Peyer's patch (tissue), 4 donors: ENCODE measurements at places on chromosomes 3 and 15.
A peak's percentile ranks its signal among the peaks of the same experiment; 100 is the strongest.

DNA sequence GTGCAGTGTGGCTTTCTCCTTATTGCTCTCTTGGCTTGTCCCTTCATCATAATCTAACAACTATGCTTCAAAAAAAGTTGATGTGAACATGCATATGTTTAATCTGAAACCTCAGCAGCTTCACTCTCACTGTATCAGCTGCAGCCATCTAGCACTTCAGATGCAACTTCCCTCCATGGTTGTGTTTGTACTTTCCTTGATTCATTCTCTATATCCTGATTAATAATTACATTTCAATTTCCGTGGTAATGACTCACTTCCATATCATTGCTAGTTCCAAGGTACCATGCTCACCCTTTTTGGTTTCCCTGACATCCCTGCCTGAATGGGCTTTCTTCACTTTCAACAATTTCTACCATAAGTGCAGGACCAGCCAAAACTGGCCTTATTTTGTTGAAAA is 51.2 kb downstream of the MDFIC2 start:
- DNase-seq: no peak

- no peak for DNase-seq
Observed at GRCh38 chr3:155334914-155335723, 41.6 kb upstream of the STRIT1 start.

DNA sequence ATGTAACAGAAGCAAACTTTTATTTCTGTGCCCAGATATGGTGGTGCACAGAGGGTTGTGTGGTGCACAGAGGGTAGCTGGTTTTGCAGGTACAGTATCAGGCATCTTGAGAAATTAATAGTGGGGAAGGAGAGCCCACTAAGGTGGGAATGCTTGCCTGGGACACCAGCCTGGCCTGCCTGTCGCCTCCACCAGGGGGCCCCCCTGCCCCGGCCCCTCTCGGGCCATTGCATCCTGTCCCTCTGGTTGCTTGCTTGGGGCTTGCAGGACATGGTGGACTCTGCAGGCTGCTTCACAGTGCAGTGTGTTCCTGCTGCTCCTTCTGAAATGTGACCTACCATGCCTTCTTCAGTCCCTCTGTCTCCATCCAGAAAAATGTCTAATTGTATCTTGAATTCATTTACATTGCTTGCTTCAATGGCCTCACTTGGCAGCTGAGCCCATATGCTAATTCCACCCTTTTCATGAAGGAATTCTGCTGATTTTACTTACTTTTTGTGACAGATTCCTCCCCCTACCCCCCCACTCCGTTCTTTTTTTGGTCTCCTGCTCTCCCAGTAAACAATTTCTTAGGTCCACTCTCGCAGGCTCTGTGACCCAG is 73.6 kb downstream of the EEFSEC start:
- no peak for DNase-seq

DNA sequence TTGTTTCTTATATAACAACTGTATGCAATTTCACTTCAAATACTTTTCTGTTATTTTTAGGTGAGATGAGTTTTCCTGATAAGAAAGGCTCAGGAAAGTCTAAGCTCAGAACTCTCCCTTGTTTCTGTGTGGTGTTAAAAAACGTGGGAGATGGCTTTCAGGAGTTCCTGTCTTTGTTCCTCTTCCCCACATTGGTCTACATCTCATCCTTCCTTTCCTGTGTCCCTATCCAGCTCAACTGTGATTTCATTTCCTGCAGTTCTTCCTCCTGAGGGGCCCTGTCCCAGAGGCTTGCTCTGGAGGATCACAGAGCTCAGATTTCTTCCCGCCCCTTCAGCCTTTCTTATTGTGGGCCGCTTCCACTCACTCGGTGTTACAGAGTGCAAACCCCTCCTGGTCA is 11.2 kb downstream of the SEC13 start:
- no peak for DNase-seq

DNA sequence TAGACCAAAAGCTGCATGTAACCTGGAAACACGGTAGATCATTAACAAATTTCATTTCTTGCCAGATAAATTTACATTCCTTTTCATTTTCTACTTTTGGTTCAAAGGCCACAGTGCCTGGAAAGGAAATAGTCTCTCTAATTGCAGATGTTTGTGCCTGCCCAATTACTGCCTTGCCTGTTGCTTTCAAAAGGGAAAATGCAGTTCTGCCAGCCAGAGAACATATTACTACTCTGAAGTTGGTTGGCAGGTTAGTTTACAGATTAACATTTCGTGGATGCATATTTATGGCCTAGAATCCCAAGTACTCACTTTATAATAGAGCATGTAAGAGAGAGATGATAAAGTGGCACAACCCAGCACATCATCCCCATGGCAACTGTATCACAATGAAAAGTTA is 124.3 kb upstream of the LRRC3B start:
- DNase-seq: no peak

DNA sequence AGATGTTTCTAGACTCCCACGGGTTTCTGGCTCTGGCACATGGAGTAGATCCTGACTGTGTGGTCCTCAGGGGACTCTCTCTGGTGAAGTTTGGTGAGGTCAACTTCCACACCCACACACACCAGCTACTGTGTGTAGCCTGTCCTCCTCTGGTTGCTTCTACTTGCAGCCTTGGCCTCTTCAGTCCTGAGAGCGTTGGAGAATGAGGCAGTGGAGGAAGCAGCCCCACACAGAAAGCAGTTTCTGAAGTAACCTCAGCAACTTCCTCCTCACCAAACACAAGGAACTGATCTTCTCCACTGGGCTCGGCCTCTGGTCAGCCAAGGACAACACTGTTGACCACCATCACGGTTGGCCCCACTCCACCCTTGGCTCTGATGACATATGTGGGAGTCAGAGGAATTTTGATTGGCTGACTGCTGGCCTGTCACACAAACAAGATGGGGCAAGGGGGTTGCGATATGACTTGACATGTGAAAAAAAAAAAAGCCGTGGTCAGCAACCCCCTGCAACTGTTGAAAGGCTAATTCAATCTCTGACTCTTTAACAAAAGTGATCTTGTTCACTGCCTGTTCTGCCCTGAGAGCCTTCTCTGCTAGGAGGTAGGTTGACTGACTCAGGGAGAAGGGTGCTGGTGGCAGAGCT is 19.6 kb downstream of the CD86 start:
- peak; percentile 62 for DNase-seq

DNA sequence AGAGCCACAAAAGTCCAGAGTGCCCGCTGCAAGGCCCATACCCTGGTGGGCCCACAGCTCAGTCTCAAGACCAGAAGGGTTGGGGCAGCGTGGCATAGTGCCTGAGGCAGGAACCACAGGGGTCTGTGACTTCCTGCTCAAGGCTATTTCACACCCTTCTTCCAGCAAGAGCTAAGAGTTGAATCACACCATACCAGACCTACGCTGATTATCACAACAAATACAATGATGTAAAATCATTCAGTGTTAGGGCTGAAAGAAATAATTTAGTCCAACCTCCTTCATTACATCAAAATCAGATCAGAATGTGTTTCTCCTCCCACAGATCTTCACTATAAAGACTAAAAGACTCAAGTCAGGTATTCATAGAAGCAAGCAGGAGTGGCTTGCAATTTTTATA is 27.8 kb upstream of the ST8SIA2 start:
- no peak for DNase-seq

GRCh38 chr15:96331945-96332636 is 1.6 kb downstream of the NR2F2 start:
- DNase-seq: no peak
